ENCODE measurements at places on chromosomes 5 and 9.

GRCh38 chr9:93648181-93648580 lies 71.8 kb downstream of the PHF2 start:
- DNase-seq = no peak

DNA sequence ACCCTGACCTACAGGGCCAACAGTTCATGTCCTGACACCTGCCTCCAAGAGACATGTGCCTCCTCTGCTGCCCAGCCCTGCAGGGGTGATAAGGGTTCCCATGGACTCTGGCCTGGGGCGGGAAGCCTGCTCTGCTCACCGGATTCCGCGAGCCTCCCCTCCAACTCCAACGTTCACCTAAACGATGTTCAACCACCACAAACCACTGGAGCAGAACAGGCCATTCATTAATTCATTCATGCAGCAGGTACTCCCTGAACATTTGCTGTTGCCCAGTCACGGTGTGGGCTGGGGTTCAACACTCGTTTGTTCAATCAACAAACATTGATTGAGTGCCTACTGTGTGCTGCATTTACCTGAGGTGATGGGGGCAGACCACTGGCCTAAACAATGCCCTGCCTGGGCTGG lies 3.3 kb upstream of the UAP1L1 start:
- DNase-seq = peak; percentile 23

DNA sequence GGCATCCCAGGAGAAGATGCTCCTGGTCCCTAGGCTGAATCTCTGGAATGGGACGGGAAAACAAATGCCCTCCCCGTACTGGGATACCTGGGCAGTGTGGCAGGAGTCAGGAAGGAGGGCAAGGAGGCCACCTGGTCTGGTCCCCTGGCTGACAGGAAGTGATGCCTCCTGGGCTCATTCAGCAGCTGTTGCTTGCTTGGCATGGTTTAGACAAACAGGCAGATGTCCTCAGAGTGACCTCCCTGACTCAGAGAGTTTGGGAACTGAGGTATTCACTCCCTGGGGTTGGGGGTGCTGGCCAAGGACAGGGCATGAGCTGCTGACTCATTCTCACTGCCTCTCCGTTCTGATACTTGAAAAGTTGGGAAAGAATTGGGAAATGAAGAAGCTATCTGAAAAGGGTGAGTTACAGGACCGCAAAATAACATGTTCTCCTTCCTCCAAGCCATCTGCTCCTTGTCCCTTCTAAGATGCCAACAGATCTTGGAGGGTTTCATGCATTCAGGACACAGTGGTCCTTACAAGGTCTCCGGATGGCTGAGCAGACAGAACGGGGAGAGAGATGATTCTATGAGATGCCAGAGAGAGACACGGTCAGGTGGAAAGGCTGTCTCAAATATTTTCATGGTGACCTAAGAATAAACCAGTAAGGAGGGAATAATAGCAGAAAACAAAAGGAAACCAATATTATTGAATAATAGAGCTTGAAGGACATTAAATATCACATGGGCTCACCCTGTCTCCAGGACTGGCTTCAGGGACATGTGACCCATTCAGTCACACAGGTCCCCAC lies 534.5 kb downstream of the BNC2 start:
- no peak for DNase-seq

- DNase-seq = no peak
These were observed 247.9 kb downstream of the BNC2 start for GRCh38 chr9:16622541-16622940.

- no peak for DNase-seq
These were observed 6.8 kb downstream of the CTSL start for GRCh38 chr9:87732756-87733155.

- DNase-seq = no peak
These were observed 191.0 kb downstream of the RAB3C start for GRCh38 chr5:58773744-58774441.

DNA sequence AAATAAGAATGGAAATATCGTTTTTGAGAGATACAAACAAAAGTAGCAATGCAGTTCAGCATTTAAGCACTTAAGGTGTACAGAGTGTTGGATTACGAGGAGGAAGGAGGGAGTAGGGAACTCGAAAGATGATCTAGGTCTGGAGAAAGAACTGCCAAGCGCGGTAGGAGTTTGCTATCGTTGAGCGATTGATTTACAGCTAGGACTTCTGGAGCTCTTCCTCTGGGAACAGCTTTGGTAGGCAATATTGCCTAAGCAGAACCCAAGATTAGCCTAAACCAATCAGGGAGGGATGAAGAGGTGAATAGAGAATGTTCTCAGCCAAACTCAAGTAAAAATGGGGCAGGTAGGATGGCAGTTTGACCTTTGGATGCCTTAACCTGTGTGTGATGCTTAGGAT lies 965 bp downstream of the CLTA start:
- DNase-seq = no peak

DNA sequence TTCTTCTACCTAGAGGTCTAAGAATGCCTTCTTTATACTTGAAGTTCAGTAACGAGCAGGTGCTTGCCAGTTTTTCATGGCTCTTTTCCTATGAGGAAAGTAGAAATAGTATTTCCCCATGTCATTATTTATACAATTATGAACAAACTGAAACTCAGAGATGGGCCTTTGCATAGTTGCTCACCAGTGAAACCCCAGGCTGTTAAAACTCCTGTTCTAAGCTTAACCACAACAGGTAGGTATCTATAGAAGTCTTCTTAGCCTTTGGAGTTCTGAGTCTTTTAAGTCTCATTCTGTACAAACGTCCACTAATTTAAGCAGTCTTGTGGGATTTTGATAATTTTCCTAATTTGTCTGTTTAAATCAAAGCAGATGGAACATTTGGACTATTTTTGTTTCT lies 90.1 kb downstream of the STARD4 start:
- DNase-seq = no peak

GRCh38 chr9:85258823-85259370 lies 482.9 kb downstream of the AGTPBP1 start:
- DNase-seq = no peak

DNA sequence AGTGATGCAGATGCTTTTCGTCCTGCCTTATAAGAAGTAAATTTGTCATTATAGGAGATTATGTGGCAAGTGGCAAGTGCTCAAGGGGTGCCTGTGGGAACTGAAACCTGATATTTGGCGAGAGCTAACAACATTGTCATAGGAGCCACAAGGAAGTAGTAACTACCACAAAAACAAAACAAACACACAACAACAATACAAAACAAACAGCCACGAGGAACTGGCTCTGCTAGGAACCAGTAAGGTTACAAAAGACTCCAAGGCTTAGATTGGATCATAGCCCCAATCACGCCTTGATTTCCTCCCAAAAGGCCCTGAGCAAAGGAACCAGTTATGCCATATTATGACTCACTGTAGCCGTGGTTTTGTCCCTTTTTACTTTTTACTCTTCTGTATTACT lies 1045.2 kb downstream of the CDH12 start:
- no peak for DNase-seq

DNA sequence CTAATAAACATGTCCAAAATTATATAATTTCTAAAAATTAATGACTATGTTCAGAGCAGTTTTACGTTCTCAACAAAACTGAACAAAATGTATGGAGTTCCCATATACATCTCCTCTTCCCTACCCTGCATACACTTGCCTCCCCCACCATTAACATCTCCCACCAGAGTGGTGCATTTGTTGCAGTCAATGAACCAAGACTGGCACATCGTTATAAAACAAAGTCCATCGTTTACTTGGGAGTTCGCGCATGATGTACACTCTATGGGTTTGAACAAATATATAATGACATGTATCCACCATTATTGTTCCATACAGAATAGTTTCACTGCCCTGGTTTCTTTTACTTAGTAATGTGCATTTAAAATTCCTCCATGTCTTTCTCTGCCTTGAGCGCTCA lies 130.1 kb downstream of the APBA1 start:
- DNase-seq = no peak
